ENCODE measurements at places on chromosomes 12 and 14.
A peak's percentile ranks its signal among the peaks of the same experiment; 100 is the strongest.

DNA sequence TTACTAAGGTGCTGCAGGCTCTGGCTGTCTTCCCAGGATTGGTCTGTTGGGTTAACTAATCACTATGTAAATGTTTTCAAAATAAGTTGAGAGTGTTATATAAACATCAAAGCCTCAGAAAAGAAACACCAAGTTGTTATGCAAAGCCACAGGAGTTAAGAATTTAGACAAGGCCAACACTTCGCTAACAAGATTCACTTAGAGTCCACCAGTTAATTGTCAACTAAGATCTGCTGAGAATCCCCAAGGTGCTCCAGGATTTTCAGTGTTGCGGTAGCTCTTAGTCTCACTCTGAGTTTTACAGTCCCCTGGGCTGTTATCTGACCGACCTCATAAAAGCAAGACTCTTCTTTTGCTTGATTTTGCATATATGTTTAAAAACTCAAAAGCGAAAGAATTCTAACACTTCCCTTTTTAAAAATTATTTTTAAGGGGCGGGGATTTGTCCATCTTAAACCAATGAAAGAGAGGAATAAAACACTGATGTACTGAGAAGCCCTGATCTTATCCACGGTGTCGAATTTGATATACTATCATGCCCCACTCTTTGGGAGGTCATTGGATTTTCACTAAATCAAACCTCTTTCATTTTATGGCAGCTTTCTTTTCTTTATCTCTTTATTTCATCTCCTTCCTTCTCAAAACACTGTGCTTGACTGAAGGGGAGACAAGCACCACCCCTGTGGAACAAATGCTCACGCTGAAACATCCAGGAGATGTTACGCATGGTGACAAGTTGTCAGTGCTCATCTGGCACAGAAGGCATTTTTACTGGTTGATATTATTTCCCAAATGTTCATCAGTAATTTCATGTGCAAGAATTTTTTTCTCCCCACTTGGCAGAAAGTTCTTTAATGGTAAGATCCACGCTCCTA is 7.0 kb downstream of the NIN start:
- DNase-seq, result no peak

DNA sequence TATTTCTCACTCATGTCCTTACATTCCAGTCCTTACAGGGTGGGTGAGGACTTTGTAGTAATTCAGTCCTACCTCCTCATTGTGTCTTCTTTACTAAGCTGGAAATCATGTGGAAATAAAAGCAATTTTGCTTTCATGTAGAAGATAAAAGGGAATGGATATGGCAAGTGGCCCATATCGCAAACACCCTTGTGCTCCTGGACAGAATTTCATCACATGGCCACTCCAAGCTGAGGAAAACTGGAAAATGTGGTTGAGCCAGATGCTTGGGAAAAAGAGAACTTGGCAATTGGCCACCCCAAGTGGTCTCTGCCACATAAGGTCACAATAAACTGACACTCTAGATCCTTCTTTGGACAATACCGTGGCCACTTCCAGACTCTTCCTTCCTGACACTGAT is 64.2 kb upstream of the IFNG-AS1 start:
- no peak for DNase-seq

GRCh38 chr12:47160316-47161244 is 80.8 kb upstream of the AMIGO2 start:
- DNase-seq, result no peak

GRCh38 chr12:92158796-92159439 is 13.3 kb upstream of the BTG1 start:
- DNase-seq, result no peak

GRCh38 chr12:113244478-113244958 is 23.3 kb downstream of the TPCN1 start:
- no peak for DNase-seq

DNA sequence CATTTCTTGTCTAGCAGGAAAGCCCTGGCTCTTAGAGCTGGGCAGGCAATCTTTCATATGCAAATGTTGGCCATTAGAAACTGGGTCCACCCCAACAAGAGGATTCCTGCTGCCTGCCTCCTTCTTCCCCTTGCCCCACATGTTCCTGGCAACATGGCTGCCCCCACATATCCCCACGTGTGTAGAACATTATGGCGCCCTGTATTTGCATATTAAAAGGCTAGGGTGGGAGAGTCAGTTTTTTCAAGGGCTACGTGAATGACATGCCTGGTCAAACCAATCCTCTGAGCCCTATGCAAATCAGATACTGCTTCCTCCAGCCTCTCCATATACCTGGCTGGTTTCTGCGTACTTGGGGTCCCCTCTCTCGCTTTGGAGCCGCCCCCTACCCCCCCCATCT is 514.0 kb downstream of the FUT8 start:
- no peak for DNase-seq

DNA sequence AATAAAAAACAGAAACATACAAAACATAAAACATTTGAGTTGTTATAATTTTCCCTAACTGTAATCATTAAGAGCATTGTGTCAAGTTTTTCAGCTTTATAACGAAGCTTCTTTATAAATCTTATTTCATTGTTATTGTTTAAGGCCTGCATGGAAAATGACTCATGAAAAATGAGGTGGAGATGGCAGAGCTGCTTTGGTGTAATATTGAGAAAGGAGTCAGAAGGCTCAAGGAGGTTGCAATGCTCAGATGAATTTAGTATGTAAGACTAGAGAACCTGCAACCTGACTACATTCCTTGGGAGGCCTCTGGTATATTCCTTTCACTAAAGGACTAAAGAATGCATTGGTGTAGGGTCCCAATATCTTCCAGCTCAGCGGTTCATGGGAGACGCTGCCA is 61.5 kb downstream of the TMEM30B start:
- DNase-seq, result no peak

DNA sequence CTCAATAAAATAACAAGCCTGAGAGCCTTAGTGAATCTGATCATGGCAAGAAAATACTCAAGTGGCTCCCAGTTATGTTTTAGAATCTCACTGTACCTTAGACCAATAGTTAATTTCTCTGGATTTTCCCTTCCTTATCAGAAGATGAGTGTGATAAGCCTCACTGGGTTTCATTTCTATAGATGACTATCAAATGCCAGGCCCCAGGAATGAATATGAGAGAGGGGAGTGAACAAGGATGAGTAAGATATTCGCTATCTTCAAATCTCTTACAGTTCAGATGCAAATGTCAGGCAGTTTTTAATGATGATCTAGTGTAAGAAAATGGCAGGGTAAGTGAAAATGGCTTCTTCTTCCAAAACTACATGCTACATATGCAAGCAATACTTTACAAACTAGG is 26.1 kb upstream of the OR10P1 start:
- DNase-seq, result no peak

DNA sequence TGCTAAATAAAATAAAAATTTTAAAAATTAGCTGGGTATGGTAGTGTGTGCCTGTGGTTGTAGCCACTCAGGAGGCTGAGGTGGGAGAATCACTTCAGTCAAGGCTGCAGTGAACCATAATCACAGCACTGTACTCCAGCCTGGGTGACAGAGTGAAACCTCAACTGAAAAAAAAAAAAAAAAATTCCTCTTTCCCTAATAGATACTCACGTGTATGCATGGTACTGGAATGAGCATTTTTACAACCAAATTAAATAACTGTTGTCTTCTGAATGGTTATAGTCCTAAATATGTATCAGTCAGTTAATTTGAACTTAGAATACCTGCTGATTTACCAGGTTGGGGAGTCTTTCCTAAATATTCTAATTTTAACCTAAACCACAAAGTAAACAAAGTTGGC is 98.3 kb upstream of the ATF1 start:
- DNase-seq, result no peak

- DNase-seq, result no peak
These were observed 256.1 kb downstream of the NAV3 start for GRCh38 chr12:78086553-78087362.

DNA sequence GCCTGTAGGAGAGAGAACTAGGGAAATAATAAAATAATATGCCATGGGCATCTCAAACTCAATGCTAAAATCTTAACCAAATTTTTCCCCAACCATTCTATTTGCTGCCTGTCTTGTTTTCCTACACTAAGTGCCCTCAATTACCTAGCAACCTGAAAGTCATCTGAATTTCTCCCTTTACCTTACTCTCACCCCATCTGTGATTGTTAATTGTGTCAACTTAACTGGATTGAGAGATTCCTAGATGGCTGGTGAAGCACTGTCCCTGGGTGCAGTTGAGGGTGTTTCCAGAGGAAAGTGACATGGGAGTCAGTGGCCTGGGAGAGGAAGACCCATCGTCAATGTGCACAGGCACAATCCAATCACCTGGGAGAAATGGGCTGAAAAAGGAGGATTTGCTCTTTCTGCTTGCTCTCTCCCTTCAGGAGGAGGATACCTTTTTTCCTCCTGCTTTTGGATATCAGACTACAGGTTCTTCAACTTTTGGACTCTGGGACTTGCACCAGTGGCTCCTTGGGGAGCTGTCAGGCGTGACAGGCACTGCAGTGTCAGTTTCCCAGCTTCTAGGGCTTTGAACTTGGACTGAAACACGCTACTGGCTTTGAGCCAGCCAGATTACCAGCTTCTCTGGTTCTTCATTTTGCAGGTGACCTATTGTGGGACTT is 100.1 kb downstream of the PPP1R12A start:
- DNase-seq, result peak; percentile 16

DNA sequence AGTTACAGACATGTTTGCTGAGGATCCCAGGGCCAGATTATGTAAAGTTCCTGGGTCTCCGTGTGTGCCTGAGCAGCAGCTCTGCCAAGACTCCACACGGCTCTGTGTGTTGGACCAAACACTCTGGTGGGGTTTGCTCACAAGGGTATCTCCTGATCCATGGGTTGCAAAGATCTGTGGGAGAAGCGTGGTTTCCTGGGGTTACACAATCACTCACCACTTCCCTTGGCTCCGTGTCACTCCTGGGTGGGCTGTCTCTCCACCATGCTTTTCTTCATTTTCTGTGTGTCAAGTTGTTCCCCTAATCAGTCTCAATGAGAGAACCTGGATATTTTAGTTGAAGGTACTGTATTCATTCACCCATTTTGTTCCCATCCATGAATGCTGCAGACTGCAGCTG is 1088.8 kb downstream of the FSCB start:
- DNase-seq, result no peak

GRCh38 chr12:16027002-16027401 is 115.9 kb downstream of the DERA start:
- DNase-seq, result no peak

DNA sequence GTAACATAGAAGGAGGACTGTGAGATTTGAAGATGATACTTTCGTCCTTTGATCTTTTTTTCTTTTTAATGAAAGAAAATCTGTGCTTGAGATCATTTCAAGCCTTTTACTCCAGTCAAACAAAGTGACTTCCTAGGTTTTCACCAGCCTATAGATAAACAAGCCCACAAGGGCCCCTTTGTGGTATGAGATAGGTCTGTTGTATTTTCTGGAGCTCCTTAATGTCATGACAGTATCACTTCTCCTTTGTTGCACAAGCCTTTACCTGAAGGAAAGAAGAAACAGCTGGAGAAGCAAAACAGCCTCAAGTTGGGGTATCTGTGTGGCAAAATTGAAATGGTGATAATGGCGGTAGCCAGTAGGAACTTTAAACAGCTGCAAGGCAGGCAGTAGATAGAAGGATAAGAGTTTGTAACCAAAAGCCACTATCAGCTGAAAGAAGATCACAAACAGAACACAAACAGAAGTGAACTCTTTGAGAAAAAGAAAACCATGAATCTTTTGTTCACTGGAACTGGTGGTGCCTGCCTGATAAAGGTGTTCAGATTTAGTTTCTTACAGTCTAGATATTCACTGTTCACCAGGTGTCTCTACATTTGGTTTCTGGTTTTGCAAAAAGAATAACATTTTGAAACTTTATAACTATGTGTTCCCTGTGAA is 96.8 kb downstream of the LGR5 start:
- no peak for DNase-seq

GRCh38 chr14:97640031-97640430 is 842.8 kb downstream of the VRK1 start:
- no peak for DNase-seq

DNA sequence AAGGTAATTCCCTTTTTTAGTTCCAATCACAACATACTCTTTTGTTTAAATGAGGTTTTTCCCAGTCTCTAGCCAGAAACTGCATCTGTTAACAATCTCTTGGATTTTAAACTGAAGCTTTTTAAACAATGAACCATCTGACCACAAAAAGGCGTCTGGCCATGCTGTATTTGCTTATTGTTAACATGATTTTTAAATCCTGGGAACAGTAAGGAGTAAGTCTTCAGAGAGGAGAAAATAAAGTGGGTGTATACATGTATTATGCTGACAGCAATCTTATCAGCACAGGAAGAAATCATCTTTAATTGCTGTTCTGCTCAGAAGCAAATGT is 106.2 kb downstream of the DAAM1 start:
- DNase-seq, result no peak

DNA sequence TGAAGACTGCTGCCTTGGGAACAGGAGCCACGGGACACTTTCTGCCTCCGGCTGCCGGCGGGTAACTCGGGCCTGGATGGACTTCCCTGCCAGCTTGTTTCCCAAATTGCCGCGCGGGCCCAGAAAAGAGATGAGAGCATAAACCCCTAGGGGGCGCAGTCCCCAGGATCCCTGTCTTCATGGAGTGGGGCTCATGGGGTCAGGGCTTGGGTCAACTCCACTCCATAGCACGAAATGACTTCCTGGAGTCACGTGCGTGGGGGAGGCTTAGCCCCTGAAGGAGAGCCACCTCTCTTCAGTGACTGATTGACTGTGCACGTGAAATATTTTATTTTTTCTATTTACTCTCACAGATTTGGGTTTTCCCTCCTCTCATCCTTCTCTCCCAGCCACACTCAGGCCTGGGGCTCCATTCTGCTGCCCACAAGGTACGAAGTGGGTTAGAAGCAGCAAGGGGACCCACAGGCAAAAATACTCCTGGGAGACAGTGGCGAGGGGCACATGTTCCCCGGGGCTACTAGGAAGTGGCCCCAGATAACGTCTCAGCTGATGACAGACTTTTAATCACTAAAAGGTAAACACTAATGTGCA is 10.0 kb downstream of the PGF start:
- no peak for DNase-seq

- peak; percentile 45 for DNase-seq
These were observed 114.5 kb downstream of the RAD51B start for GRCh38 chr14:67934087-67934486.

DNA sequence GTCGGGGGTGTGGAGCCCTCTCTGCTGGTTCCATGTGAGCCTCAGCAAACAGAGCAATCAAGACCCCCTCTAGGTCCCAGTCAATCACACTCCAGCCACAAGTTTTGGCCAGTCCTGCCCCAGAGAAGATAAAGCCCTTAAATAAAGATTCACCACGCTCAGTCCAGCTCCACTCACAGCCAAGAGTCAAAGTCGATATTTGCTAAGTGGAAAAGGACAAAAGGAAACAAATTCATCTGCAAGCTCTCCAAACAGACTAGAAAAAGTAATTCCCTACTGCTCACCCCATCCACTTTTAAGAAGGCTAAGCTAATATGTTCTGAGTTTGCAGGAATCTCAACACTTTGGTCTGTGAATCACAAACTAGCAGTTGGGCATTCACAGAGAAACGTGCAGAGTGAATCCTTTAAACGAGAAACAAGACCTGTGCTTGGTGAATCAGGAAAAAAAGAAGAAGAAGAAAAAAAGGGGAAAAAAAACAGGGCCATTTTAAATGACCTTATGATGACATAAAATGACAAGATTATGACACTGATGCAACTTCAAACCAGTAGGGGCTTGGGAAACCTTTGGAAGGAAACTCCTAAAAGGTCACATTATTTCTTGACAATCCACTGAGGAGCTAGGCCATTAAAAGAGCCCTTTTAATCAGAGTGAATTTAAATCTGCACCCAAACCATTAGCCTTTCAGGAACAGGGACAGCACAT is 41.8 kb upstream of the FOXN3 start:
- no peak for DNase-seq

Data from NCI-H187 (cell line).